ENCODE measurements at places on chromosomes 1 and 21.

DNA sequence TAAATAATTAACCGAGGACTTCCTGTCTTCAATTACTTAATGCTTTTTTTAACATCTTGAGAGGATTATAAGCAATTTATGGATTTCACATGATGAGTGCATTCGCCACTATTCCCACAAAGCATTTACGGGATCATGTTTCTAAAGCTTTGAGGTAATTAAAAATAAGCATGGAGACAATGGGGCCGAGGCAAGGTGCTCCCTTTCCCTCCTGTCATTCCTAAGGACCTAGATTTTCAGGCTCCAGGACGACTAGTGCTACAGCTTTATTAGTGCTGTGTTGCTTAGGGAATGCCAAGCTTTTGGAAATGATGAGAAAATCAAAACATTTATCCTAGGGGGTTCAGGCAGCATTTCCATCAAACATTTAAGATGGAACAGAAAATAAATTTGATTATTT is 209.2 kb downstream of the KCTD3 start:
- DNase-seq, result peak; percentile 21

DNA sequence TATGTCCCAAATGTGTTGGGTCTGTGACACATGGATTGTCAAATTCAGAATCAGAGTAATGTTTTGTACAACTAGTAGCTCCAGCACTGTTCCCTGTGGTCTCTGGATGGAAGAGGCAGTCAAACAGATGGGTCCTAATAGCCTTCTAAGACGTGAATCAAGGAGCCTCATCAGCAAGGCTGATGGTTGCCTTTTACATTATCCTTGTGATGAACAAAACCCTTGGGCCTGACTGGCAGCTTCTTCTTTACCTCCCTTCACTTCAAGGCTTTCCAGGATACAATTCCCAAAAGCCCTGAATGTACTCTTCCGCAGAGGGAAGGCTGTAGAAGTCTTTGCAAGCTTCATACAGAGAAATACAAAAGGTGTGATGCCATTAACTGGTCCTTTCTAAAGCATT is 633.3 kb downstream of the USP25 start:
- no peak for DNase-seq

DNA sequence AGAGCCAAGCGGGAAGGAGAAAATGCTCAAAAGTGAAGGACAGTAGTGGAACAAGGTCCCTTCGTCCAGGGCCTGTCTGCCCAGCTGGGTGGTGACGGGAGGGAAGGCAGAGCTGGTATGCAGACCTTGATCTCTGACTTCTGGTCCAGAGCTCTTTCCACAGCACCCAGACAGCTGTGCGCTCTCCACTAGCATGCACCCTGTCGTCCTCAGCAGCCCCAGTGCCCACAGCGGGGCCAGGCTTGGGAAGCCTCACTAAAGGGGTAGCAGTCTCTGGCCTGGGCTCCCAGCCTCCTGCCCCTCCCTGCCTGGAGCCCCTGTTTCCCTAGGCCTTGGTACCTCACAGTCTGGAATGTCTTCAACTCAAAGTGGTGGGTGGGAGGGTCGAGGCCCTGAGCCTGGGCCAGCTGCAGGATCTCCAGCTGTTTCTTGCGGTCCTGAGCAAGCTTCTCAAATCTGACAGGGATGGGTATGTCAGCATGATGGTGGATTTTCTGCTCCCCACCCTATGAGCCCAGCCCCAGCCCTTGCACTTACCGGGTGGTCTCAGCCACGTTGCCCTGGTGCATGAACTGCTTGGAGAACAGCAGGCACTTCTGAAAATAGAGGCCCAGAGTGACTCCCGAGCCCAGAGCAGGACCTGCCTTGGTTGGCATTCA is 10.0 kb downstream of the CC2D1B start:
- DNase-seq, result no peak

GRCh38 chr1:96076589-96076988 is 645.0 kb upstream of the PTBP2 start:
- no peak for DNase-seq

DNA sequence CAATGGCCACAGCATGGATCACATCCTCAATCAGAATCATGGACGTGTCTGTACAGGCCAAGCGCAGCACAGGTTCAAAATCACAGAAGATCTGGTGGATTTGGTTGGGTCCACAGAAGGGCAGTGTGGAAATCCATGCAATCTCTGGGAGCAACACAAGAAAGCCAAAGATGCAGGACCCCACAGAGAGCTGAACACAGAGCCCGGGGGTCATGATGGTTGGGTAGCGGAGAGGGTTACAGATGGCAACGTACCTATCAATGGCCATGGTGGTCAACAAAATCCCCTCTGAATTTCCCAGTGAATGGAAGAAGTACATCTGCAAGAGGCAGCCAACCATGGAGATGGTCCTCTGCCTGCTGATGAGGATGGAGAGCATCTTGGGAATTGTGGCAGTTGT is 3.9 kb upstream of the OR6K3 start:
- no peak for DNase-seq

DNA sequence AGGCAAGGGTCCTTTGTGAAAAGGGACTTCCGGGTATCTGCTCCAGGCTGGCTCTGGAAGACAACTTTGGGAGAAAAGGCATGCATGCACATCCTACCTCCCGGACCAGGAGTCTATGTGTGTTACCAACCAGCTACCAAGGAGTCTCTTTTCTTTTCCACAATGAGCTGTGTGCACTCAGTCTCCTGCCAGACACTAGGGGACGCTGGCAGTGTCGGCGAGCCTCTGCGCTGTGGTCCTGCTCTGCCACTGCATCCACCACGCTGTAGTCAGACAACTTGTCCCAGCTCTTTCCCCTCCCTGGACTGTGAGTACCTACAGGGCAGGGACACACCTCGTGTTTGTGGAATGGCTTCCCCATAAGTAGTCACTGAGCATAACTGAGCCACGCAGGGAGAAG is 5.1 kb upstream of the SSR2 start:
- peak; percentile 23 for DNase-seq

DNA sequence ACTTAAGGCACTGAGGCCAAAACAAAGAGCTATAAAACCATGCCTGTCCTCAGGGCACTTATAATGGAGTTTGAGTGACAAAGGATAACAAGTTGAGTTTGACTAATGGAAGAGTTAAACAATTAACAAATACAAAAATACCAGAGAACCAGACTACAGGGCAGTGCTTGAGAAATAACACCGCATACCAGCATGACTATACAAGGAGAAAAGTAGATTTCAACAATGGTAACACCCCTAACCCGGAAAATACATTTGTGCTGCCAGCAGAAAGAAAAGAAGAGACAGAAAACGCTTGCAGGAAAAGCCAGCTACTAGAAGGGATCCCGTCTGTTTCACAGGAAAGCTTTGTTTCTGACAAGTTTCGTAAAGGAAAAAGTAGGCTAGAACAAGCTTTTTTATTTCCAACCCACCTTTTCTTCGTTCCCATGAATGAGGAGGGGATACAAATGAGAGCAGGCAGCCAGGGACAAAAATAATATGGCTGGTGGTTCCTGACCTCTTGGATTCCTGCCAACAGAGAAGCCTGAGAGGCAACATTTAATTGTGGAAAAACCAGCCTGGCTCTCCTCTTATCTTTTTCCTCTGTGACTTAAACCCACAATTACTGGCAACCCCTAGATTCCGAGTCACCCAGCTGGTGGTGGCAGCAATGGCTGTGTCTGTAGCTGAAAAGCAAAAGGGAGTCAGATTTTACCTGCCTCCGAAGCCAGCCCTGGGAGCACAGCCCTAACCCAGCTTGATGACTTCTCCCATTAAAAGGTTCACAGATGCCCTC is 56.5 kb downstream of the WLS start:
- DNase-seq, result no peak

GRCh38 chr1:29864431-29865022 is 628.2 kb downstream of the PTPRU start:
- DNase-seq, result no peak

GRCh38 chr1:85495556-85495955 is 30.6 kb upstream of the DDAH1 start:
- DNase-seq, result peak; percentile 82

DNA sequence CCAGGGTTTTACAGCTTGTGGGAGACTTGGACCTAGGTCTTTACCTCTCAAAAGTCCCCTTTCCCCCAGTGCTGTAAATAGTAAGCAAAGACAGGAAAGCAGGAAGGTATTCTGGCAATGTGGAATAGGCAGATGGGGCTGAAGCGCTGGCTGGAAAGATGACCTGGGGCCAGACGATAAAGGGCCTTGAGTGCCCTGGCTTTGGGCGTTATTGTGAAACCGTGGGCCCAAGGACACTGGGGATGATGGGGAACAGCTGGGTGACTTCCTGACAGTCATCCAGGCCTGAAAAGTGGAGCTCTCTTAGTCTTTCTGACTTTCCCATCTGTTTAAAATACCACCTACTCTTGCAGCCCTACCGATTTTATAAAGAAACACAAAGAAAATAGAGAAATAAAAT is 16.3 kb downstream of the URB2 start:
- no peak for DNase-seq

DNA sequence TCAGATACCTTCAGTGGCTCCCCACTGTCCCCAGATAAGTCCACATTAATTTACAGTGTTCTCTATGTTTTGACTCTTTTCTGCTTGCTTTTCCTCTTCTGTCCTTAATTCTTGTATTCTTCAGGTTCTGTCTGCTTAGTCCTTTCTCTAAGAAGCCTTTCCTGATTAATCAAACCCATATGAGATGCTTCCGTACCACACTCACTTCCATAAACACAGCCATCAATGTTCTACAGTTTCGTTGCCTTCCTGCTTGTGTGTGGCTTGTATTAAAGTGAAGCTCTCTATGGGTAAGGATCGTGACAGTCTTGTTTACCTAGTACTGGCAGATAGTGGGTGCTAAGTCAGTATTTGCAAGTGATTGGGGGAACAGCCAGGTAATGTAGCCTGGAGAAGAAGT is 75.9 kb downstream of the PRDM2 start:
- peak; percentile 64 for DNase-seq

- DNase-seq, result no peak
These were observed 24.2 kb downstream of the MTARC1 start for GRCh38 chr1:220810963-220811362.
